ENCODE measurements at places on chromosomes 6 and 20.

- DNase-seq: no peak
Observed at GRCh38 chr20:50501972-50502745, 8.0 kb upstream of the PTPN1 start.

GRCh38 chr6:18656506-18656905 is 269.4 kb downstream of the RNF144B start:
- no peak for DNase-seq

DNA sequence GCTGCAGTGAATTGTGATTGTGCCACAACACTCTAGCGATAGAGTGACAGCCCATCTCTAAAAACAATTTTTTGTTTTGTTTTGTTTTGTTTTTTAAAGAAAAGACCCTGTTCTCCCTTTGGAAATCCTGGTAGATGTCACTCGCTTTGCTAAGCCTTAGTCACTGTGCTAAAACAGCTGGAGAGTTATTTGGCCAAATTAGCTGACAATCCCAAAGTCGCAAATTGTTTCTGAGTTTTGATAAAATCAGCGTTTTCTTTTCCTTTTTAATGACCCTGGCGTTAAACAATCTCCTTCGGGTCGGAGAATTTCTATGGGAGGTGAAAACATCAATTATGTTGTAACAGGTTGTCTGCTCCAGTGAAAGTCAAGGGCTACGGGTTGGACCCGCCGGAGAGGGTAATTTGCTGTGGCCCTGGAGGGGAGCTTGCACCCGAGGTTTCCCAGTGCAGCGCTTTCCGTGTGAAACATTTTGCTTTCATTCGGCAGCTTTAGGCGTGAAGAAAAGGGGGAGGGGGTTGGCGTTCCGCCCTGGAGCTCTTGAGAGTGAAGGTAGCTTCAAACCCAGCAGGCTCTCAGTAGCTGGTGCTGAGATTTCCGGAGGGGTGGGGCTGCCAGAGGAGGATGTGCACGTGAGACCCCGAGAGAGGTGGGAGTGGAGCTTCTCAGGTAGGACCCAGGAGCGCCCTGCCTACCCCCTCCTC is 296.6 kb downstream of the PHACTR1 start:
- peak; percentile 77 for DNase-seq

DNA sequence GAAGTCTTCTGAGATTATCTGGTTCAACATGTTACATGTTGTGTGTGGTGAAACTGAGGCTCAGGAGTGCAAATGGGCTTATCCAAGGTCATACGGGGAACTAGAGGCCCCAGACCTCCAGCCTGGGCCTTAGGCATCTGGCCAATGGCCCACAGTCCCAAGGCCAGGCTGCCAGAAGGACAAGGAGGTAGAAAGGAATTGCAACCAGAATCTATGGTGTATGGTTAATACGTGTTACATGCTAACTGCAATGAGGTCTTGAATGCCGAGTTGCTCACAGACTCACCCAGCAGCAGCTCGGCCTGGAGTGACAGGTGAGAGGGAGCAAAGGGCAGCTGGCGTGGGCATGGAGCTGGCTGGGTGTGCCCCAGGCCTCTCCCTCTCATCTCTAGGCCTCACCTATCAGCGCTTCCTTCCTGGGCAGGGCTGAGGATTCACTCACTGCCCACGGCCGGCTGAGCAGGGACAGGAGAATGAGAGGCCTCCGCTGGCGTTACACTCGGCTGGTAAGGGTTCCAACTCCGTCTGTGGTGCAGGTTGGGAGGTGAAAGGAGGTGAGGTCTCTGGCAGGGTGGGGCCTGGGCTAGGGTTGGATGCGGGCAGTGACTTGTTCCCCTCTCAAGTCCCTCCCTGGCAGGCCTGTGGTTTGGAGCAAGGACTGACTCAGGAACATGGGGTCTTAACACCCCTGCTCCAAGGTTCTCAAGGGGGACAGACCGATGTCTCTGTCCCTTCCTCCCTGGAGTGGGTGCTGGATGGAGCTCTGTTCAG is at the start of gene TLDC2:
Gene TLDC2 (plus strand): TSS at position 437 of the 771 bp plus-strand sequence. CDS start 37 bp downstream, at position 474.
- DNase-seq: no peak

DNA sequence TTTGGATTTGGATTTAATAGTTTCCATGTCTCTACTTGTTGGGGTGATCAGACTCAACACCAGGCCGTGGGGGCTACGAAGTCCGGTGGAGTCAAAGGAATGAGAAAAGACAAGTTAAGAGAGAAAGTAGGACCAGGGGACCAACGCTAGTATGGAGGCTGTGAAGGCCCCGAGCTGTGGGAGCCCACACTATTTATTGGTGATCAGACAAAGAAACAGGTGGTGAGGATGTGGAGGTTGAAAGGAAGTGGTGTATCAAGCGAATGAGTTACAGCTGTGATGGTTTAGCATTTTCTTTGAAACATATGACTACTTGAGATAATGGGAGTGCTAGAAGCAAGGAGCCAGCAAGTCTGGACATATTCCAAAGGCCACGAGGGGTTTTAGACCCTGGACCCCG is 62.4 kb downstream of the AKAP7 start:
- DNase-seq: no peak

DNA sequence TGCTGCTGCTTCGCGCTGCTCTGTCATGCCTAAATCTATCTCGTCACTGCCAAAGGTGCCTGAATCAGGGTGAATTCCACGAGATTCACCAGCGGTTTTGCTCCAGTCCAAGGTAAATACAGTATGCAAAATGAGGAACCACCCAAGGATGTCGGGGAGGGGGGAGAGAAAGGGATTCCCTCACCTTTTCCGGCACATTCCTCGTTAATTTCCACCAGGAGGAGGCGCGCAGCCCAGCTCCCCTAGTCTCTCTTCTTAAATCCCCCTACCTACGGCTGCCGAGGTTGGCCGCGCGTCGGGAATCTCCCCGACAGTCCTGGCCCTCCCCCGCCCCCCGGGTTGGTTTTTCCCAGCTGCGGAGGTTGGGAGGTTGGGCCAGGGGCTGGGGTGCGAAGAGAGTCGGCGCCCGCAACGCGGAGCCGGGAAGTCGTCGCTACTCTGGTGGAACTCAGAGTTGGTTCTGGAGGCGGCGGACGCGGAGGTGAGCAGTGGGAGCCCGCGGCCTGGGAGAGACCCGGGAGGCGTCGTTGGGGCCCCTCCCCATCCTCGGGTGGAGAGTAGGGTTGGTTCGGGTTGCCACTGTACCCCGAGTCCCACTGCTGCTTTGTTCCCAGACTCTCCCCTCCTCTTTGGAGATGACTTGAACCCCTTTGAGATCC is at the start of gene TPBG:
Gene TPBG (plus strand): TSS at position 390 of the 659 bp plus-strand sequence. CDS start 1,145 bp downstream, outside the sequence.
- no peak for DNase-seq

DNA sequence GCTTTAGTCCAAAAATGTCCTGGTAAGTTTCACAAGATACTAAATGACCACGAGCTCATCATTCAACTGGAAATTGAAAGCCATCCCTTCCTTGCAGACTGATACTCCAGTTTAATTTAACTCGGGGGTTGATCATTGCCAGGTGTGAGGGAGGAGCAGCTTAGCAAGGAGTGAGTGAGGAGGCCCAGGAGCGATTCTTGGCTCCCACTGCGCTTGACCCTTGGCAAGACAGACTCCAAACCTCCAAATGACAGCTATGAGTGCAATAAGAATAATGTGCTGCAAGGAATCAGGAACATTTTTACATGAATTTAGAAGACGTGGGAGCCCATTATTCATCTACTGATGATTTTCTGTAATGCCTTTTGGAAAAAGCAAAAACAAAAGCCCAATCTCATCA is 64.9 kb downstream of the LAMA4 start:
- DNase-seq: no peak

GRCh38 chr20:50253101-50253500 is 62.5 kb downstream of the CEBPB start:
- DNase-seq: no peak

GRCh38 chr20:36629719-36630681 is 16.0 kb downstream of the SLA2 start:
- no peak for DNase-seq

- no peak for DNase-seq
Observed at GRCh38 chr6:161261816-161262215, 12.0 kb downstream of the AGPAT4 start.

GRCh38 chr6:106495014-106495413 is 134.3 kb downstream of the RTN4IP1 start:
- DNase-seq: no peak

DNA sequence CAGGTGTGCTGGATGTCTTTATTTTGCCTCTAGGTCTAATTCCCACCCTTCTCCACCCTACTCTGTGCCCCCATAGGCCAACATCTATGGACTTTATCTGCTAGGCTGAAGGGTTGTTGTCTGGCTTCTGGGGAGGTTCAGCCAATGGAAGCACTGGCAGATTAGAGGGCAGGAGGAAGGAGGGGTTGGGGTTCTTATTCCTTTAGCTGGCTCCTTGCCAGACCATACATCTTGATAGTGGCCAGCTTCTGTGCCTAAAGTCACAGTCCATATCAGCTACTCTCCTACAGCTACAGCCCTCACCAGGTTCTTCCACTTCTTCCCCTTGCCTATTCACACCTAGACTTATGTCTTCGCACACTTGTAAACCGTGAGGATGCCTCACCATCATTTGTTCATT is 41.1 kb downstream of the ROS1 start:
- DNase-seq: no peak

GRCh38 chr6:109465772-109466171 is 10.2 kb upstream of the MICAL1 start:
- no peak for DNase-seq

- DNase-seq: no peak
Observed at GRCh38 chr6:170042596-170043118, 248.2 kb downstream of the DLL1 start.

DNA sequence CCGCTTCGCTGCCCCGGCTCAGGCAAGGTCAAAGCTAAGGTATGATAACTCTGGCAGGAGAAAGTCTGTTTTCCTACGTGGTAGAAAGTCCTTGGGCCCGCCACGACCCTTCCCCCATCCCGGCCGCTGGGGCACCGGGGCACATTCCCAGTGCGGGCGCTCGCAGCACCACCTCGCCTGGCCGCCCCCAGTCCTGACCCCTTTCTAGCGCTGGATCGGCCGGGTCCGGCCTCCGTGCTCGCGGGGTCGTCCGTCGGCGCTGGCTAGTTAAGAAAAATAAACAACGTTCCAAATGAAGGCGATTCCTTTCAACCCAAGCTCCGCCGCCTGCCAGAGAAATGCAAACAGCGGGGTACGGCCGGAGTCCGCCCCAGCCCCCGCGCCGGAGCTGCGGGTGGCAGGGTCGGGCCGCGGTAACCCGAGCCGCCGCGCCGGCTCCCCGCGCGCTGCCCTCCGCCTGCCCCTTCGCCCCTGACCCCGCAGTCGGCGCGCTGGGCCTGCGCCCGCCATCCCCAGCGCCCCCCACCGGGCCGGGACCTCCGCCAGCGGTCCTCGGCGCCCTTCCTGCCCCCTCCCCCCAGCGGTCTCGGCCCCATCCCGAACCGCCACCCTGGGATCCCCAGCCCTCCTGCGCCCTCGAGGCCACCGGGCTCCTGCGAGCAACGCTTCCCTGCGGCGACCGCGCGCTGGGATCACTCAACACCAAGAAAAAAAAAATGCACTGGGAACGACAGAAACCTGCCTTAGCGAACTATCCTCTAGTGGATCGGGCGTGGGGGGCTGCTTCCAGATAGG is 37.6 kb downstream of the NCR2 start:
- peak; percentile 33 for DNase-seq

DNA sequence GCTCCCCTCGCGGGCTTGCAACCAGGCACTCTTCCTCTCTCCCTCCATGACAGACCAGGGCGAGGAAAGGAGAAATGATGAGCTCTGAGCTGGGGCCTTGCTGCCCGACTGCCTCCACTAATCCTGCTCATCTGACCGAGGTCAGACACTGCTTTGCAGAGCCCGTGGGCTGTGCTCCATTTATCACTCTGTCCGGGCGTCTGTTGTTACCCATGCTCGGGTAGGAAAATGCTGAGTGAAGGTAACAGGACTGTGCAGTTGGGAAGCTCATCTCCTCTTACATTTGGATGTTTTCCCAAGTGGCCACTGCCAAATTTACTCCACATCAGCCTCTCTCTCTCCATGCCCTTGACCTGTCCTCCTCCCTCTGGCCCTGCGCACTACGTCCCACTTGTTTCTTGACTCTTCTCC is 14.6 kb downstream of the RPS6KA2 start:
- no peak for DNase-seq

DNA sequence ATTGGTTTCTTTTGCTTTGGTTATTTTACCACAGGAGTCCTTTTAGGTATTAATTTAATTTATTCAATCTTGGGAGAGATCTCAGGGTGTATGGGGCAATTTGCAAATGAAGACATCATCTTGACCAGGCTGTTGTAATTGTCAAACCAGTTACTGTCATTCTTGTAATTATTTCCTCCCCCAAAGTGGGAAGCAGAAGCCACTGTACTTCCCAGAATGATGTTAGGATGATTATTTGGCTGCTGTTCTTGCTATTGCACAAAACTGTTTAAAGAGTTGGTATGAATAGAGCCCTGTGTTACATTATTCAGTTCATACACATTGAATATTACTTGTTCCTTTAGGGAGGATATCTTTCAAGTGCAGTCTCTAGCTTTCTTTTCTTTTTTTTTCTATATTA is 1.7 kb downstream of the TAAR6 start:
- no peak for DNase-seq

GRCh38 chr20:46994341-46994740 is 99.7 kb downstream of the EYA2 start:
- DNase-seq: no peak

- no peak for DNase-seq
Observed at GRCh38 chr6:118921084-118921483, 13.9 kb downstream of the MCM9 start.

- DNase-seq: no peak
Observed at GRCh38 chr6:18493925-18494324, 106.8 kb downstream of the RNF144B start.

DNA sequence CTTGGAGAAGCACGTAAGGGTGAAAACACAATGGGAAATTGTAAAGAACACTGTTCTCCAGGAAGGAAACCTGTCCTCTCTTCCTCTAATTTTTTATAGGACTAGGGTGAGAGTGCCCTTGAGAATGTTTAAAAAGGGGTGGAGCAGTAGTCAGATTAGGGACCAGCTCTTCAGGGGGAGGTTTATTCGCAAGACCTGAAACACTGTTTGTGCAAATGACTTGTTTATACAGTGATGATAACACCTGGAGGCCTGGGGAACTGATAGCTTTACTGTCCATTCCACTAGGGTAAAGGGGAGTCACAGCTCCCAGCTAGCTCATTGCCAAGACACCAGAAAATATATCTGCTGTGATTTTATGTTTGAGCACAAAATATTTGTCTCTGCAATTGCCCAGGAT is 8.1 kb upstream of the FUT9 start:
- DNase-seq: no peak

DNA sequence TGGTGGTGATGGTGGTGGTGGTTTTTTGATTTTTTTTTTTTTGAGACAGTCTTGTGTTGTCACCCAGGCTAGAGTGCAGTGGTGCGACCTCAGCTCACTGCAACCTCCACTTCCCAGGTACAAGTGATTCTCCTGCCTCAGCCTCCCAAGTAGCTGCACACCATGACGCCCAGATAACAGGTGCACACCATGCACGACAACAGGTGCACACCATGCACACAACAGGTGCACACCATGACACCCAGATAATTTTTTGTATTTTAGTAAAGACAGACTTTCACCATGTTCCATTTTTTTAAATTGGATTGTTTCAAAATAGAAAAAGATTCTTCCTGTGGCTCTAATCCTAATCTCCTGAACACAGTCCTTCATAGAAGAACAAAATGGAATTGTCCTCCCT is 257.9 kb downstream of the ALDH8A1 start:
- no peak for DNase-seq
